ENCODE measurements at places on chromosomes 4 and X. TPM values are rescaled to one million over a fixed set of nuclear protein-coding genes. Genes with fewer than 3 reads are reported as not detected.

The DGKK gene
- total RNA-seq = 1.3 TPM

The PLK4 gene
- 20.9 TPM for total RNA-seq

The FRMPD4 gene
- total RNA-seq = 7.2 TPM

The GASK1B gene
- 30.6 TPM for total RNA-seq

The STK26 gene
- total RNA-seq = 2.5 TPM

The PAK3 gene
- total RNA-seq = 63.2 TPM

The LRRC66 gene
- total RNA-seq = 1.8 TPM

The TMEM271 gene
- total RNA-seq = 4.4 TPM

The TEX13D gene
- total RNA-seq = not detected

The CHRDL1 gene
- 24.4 TPM for total RNA-seq
